ENCODE measurements at places on chromosomes 1 and 21.

DNA sequence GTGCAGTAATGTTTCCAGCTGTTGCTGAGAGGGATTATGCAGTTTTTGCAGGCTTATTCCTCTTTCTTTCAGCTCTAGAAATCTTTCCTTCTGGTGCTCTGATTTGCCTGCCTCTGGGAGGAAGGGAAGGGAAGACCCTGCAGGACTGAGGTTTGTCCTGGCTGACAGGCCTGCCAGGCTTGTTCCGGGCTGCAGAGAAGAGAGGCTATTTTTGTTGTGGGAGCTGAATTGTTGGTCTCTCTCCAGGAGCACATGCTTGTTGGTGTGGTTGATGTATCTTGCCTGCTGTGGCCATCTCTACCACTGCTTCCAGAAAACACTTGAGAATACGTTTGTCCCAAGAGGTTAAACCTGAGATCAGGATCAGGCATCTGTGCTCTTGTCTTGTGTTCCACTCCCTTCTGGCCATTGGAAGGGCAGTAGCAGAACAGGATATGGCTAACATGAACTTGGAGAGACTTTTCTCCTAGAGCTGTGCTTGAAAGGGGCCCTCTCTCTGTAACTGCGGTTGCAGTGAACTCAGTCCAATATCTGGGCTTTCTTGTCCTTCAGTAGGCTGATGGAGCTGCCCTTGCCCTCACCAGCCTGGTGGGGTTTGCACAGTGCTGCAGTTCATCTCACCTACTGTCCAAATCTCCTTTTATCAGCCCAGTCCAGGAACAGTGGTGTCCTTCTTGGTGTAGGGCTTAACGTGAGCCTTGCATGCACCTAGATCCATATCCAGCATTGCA lies 21.5 kb upstream of the SLC25A34 start:
- peaks cover 6% of the 10 kb centered on the region for H3K4me1 ChIP-seq
- no peak overlapping the region for H3K27ac ChIP-seq
- no peak for DNase-seq
- no peaks in the 10 kb centered on the region for H3K27me3 ChIP-seq

- peaks cover 19% of the 10 kb centered on the region for H3K36me3 ChIP-seq
- H3K27me3 ChIP-seq, result peaks cover 5% of the 10 kb centered on the region
- peaks cover 43% of the 10 kb centered on the region for H3K4me1 ChIP-seq
- DNase-seq, result no peak
Measured at GRCh38 chr1:116666187-116667077, 1.1 kb downstream of the IGSF3 start.

DNA sequence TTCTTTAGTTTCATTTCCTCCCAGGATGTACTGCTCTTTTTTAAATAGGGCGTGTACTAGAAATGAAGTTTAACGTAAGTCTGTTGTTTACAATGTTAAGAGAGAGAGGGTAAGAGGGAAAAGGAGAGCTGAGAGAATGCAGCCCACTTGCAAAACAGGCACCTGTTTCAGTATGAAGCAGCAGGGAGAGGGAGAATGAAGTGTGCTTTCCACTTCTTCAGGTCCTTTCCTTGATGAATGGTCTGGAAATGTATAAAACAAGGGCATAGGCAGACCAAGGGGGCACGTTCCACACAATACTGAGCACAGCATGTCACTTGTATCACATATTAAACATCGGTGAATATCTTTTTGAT lies 2.0 kb downstream of the KCNA3 start:
- H3K4me1 ChIP-seq, result no peaks in the 10 kb centered on the region
- no peaks in the 10 kb centered on the region for H3K36me3 ChIP-seq
- H3K27ac ChIP-seq, result no peak overlapping the region
- peaks cover 82% of the 10 kb centered on the region for H3K27me3 ChIP-seq

DNA sequence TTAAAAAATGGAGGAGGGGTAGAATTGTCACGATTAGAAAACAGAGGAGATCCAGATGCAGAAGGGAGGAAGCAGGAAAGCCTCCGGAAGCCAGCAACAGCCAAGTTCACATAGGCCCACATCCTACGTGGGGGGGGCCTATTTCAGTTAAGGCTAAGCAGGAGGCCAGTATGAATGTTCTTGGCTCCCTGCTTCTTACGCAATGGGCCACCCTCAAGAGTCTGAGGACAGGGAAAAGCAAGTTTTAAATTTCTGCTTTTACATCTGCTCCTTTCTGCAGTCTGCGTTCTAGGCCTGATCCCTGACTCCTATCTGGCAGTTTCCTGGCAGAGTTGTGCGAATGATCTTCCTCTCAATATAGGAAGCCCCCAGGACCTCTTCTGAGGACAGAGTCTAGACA lies 30.6 kb downstream of the RABIF start:
- peaks cover 10% of the 10 kb centered on the region for H3K36me3 ChIP-seq
- no peak overlapping the region for H3K4me3 ChIP-seq
- H3K27ac ChIP-seq, result no peak overlapping the region
- peaks cover 11% of the 10 kb centered on the region for H3K4me1 ChIP-seq

GRCh38 chr1:28280977-28281381 lies 21.7 kb downstream of the SESN2 start:
- no peak overlapping the region for H3K4me3 ChIP-seq
- H3K27ac ChIP-seq, result no peak overlapping the region
- H3K4me1 ChIP-seq, result no peaks in the 10 kb centered on the region
- DNase-seq, result no peak
- H3K36me3 ChIP-seq, result peaks cover 14% of the 10 kb centered on the region

- no peak for DNase-seq
- peak overlapping the region; percentile 92 for H3K27ac ChIP-seq
- H3K36me3 ChIP-seq, result no peaks in the 10 kb centered on the region
Measured at GRCh38 chr1:205983925-205984725, 19.1 kb downstream of the RAB7B start.

DNA sequence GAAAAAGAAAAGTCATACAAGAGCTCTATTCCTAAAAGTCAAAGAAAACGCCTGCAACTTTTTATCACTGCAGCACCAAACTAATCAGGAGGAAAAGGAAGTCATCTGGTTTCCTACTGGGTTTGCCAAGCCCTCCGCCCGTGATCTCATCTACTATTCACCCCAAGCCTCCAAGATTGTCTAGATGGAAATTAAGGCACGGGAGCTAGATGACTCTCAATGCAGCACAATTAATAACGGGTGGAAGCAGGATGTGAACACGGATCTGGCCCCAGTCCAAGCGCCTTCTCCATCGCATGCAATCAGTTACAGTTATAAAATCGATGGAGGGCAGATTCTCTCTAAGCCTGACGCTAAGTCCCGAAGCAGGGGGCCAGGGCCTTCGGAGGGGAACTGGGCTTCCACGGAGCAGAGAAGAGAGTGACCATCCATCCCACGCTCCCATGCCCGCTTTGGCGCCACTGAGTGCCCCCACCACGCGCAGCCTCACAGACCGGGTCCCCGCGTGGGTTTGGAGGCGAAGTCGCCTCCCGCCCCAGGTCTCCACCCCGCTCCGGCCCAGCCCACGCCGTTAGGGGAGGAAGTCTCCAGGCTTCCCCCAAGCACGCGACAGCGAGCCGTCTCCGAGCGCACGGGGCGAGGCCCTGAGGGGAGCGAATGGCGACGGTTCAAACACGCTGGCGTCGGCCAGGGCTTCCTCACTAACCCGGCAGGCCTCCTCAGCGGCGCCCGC lies 1.8 kb downstream of the HSF2BP start:
- H3K36me3 ChIP-seq, result peaks cover 5% of the 10 kb centered on the region
- DNase-seq, result peak; percentile 62
- H3K4me1 ChIP-seq, result peaks cover 25% of the 10 kb centered on the region
- peak overlapping the region; percentile 55 for H3K4me3 ChIP-seq
- peak overlapping the region; percentile 21 for H3K27ac ChIP-seq

DNA sequence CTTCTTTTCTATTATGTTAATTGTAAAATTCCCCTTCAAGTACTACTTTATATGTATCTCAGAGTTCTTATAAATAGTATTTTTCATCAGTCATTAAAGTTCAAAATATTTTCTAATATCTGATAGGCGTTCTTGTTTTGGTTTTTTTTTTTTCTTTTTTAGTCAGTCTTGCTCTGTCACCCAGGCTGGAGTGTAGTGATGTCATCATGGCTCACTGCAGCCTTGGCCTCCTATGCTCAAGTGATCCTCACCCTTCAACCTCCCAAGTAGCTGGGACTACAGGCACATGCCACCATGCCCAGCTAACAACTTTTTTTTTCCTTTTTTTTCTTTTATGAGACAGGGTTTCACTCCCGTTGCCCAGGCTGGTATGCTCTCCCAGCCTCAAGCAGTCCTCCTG lies 27.3 kb downstream of the AGMAT start:
- H3K27me3 ChIP-seq, result no peaks in the 10 kb centered on the region
- H3K27ac ChIP-seq, result no peak overlapping the region
- no peak for DNase-seq
- no peaks in the 10 kb centered on the region for H3K4me1 ChIP-seq
- peaks cover 8% of the 10 kb centered on the region for H3K36me3 ChIP-seq
- no peak overlapping the region for H3K4me3 ChIP-seq

DNA sequence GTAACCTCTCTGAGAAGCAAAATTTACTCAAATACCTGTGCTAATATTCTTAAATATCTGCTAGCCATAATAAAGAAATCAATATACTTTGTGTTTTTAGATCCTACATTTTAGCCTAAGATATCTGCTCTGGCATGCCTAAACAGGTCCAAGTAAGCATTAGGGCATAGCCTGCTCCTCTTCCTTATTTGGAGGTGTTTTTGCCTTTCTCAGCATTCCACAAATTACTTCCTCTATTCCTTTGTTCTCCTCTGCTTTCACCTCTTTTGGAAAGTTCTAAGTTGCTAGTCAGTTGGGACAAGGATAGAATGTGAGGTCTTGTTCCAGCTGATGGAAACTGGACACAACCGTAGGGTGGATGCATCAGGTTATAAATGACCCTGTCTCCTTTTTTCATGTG lies 7.2 kb upstream of the OR10X1 start:
- DNase-seq, result no peak
- H3K4me3 ChIP-seq, result no peak overlapping the region
- H3K4me1 ChIP-seq, result no peaks in the 10 kb centered on the region
- H3K27ac ChIP-seq, result no peak overlapping the region

GRCh38 chr1:201109651-201110050 lies 2.6 kb downstream of the CACNA1S start:
- no peak for DNase-seq
- H3K27ac ChIP-seq, result no peak overlapping the region
- no peaks in the 10 kb centered on the region for H3K36me3 ChIP-seq
- H3K4me3 ChIP-seq, result no peak overlapping the region

DNA sequence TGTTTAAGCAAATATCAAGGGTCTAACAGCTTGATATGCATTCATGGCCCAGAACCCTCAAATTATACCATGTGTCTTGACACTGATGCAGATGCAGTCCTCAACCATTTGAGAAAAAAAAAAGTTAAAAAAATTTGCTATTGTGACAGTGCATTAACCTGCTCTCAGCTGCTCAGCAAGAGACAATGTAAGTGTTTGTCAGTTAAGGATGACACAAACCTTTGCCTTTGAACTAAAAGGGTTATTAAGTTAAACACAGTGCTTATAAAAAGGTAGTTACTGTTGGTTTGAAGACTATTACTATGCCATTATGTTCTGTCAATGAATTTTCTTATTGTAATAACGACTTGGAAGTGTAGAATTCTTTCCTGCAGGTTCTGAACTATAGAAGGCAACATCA lies 655.6 kb upstream of the NEGR1 start:
- no peaks in the 10 kb centered on the region for H3K27me3 ChIP-seq
- H3K4me3 ChIP-seq, result no peak overlapping the region
- no peak overlapping the region for H3K27ac ChIP-seq
- no peaks in the 10 kb centered on the region for H3K36me3 ChIP-seq
- peaks cover 6% of the 10 kb centered on the region for H3K4me1 ChIP-seq
- DNase-seq, result no peak

DNA sequence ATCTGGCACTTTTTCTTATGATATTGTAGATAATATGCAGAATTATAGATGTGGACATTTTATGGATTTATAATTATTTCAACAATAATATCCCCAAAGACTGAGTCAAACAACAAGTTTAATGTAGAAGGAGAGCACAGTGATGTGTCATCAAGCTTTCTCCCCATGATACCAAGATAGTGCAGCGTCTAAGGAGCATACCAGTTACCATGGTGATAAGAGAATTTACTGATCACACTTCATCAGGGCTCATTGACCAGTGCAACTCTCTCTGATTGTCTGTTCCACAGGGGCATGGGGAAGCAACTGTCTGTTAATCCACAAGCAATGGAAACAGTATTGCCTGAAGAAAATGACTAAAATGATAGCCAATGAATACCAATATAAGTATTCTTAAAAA lies 209.6 kb upstream of the DPYD start:
- H3K4me3 ChIP-seq, result no peak overlapping the region
- no peaks in the 10 kb centered on the region for H3K36me3 ChIP-seq
- no peak for DNase-seq
- H3K27me3 ChIP-seq, result peaks cover 3% of the 10 kb centered on the region
